Stomach (tissue), 19 donors: ENCODE measurements at places on chromosomes 3 and 15. TPM values are rescaled to one million over a fixed set of nuclear protein-coding genes. Genes with fewer than 3 reads are reported as not detected.
A peak's percentile ranks its signal among the peaks of the same experiment; 100 is the strongest.

- H3K4me3 ChIP-seq: no peak overlapping the region
- peak; percentile 41 for DNase-seq
- H3K4me1 ChIP-seq: no peaks in the 10 kb centered on the region
- H3K27ac ChIP-seq: no peak overlapping the region
- peaks cover 21% of the 10 kb centered on the region for H3K36me3 ChIP-seq
Observed at GRCh38 chr3:141280086-141280485, 48.5 kb downstream of the PXYLP1 start.

DNA sequence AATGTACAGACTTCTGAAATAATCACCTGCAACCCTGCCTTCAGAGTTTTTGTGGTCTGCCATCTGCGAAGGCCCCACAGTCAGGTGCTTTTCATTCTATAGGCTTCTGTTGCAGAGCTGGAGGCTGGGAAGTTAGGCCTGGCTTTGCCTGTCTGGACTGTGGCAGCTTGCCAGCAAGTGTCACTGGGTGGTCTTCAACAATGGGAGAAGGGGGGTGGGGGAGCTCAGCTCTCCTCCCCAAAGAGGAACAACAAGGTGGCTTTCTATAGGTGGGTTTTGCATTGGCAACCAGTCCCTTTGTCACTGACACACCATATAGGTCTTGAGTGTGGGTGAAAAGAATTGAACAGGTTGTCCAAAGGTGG lies 7.3 kb downstream of the BOC start:
- no peak for DNase-seq
- H3K4me3 ChIP-seq: no peak overlapping the region
- H3K36me3 ChIP-seq: peaks cover 8% of the 10 kb centered on the region
- H3K27ac ChIP-seq: no peak overlapping the region
- no peaks in the 10 kb centered on the region for H3K27me3 ChIP-seq
- no peaks in the 10 kb centered on the region for H3K4me1 ChIP-seq

- no peak overlapping the region for H3K4me3 ChIP-seq
- H3K27ac ChIP-seq: no peak overlapping the region
- no peaks in the 10 kb centered on the region for H3K36me3 ChIP-seq
- no peaks in the 10 kb centered on the region for H3K27me3 ChIP-seq
- no peaks in the 10 kb centered on the region for H3K4me1 ChIP-seq
- DNase-seq: peak; percentile 22
Observed at GRCh38 chr15:25248583-25249235, 190.1 kb downstream of the UBE3A start.

DNA sequence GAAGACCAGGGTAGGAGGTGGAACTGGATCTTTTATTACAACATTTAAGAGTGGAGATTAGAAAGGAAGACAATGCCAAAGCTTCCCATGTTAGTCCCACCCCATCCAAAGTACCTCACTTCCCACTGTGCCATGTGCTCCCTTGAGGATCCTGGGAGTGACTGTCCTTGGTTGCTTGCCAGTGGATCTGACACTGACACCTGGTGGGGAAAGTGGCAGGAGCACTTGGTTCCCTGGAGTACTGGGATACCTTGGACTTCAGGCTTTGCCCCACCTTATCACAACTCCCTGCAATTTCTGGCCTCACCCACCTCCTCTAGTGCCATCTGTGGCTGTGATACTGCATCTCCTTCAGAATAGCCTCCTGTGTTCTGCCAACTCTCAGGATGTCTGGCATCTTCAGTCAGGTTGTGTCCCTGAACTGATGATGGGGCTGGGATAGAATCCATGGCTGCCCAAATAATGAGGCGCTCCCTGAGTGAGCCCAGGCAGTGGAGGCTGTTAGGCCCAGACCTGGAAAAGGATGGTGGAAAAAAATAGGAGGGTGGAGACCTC lies 1.3 kb downstream of the ELL3 start:
- H3K27ac ChIP-seq: peak overlapping the region; percentile 89
- H3K4me3 ChIP-seq: no peak overlapping the region
- no peaks in the 10 kb centered on the region for H3K27me3 ChIP-seq
- H3K4me1 ChIP-seq: peaks cover 30% of the 10 kb centered on the region

DNA sequence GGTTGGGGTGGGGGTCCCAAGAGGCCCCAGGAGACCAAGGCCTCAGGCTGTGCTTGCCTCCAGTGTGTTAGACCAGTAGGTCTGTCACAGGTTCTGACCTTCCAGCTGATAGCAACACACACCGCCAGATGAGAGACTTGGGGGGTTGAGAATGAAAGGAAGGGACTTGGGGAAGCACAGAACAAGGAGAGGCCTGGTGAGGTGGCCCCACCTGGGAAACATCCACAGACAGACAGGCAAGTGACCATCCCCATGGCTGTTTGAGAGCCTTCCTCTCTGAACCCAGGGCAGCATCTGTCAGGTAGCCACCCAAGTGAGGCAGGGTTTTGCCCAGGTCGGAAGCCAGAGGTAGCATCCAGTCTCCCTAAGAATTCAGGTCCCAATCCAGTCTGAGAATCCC lies 35.0 kb upstream of the VPS8 start:
- H3K36me3 ChIP-seq: no peaks in the 10 kb centered on the region
- no peak overlapping the region for H3K27ac ChIP-seq
- H3K4me1 ChIP-seq: peaks cover 12% of the 10 kb centered on the region
- no peak for DNase-seq
- no peaks in the 10 kb centered on the region for H3K27me3 ChIP-seq

The PIK3CA gene
- 22.3 TPM for total RNA-seq

GRCh38 chr3:170734043-170734734 lies 135.8 kb downstream of the RPL22L1 start:
- H3K4me1 ChIP-seq: no peaks in the 10 kb centered on the region
- H3K27ac ChIP-seq: no peak overlapping the region
- no peak overlapping the region for H3K4me3 ChIP-seq
- DNase-seq: no peak
- H3K27me3 ChIP-seq: no peaks in the 10 kb centered on the region
- H3K36me3 ChIP-seq: no peaks in the 10 kb centered on the region
